ENCODE measurements at places on chromosomes 1 and 21.

DNA sequence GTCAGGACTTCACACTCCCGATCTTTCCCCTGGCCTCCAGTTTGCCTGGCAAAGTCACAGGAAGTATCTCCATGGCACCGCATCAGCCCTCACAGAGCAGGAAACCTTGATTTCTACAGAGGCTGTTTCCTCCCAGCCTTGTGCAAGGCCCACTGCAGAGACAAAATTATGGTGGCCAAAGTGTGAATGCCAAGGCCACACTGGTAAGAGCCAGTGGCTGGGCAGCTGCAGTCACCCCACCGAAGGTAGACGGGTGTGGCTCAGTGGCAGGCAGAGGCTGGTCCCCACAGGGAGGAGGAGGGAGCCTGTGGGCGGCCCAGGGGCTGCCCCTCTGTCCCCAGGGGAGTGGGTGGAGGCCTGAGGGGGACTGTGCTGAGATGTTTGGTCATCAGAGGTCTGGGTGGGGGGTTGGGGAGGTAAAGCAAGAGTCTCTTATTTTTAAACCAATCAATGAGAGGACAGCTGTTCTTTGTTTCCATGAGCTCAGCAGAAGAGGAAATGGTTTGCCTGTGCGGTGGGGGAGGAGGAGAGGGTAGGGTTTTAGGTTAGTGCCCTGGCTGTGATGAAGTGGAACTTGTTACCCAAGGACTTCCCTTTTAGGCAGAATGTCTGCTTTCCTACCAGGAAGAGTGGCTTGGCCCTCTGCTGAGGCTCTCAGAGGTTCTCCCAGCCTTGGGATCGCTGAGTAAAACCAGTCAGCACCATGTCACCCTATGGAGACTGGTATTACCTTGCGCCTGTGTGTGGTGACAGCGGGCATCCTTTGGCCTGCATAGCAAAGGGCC is 18.0 kb upstream of the BTG2 start:
- H3K27me3 ChIP-seq = no peaks in the 10 kb centered on the region
- H3K4me1 ChIP-seq = peaks cover 41% of the 10 kb centered on the region
- H3K27ac ChIP-seq = peak overlapping the region; percentile 56
- no peaks in the 10 kb centered on the region for H3K36me3 ChIP-seq
- peak; percentile 67 for DNase-seq

DNA sequence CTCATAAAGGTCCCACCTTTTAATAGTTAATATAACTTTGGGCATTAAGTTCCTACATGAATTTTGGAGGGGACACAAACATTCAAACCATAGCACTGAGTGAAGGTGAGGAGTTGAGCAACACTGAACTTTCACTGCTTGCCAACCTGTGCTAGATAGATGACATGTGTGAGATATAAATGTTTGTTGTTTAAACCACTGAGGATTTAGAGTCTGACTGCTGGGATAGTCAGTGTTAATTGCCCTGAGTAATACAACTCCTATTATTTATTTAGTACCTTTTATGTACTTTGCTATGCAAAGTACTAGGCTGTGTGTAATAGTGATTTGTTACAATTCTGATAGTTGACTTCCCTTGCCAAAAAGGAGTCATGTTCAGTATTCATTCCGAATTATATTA is 32.4 kb upstream of the SLC16A1 start:
- DNase-seq = no peak
- H3K27ac ChIP-seq = no peak overlapping the region
- no peak overlapping the region for H3K4me3 ChIP-seq
- H3K27me3 ChIP-seq = no peaks in the 10 kb centered on the region

DNA sequence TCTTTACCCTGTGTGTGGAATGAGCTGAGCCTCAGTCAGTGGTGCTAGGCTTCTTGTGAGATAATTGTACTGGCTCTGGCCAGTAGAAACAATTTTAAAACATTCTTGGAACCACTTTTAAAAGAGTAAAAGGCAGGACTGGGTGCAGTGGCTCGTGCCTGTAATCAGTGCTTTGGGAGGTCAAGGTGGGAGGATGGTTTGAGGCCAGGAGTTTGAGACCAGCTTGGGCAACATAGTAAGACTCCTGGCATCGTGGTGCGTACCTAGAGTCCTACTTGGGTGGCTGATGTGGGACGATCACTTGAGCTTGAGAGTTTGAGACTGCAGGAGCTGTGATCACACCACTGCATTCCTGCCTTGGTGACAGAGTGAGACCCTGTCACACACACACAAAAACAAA is 89.8 kb downstream of the UCK2 start:
- H3K4me1 ChIP-seq = peaks cover 5% of the 10 kb centered on the region
- no peak overlapping the region for H3K4me3 ChIP-seq
- no peak overlapping the region for H3K27ac ChIP-seq
- no peak for DNase-seq

GRCh38 chr1:198118134-198118533 is 38.7 kb upstream of the NEK7 start:
- peak; percentile 78 for DNase-seq
- peak overlapping the region; percentile 44 for H3K27ac ChIP-seq
- H3K4me1 ChIP-seq = peaks cover 6% of the 10 kb centered on the region
- peak overlapping the region; percentile 18 for H3K4me3 ChIP-seq
- no peaks in the 10 kb centered on the region for H3K27me3 ChIP-seq

- H3K27ac ChIP-seq = no peak overlapping the region
- DNase-seq = no peak
- no peaks in the 10 kb centered on the region for H3K36me3 ChIP-seq
- no peak overlapping the region for H3K4me3 ChIP-seq
- peaks cover 15% of the 10 kb centered on the region for H3K27me3 ChIP-seq
Observed at GRCh38 chr21:43850728-43851295, 14.2 kb upstream of the AGPAT3 start.

GRCh38 chr1:113984710-113985109 is 5.4 kb downstream of the OLFML3 start:
- peaks cover 5% of the 10 kb centered on the region for H3K4me1 ChIP-seq
- H3K36me3 ChIP-seq = no peaks in the 10 kb centered on the region
- DNase-seq = no peak

- no peak overlapping the region for H3K4me3 ChIP-seq
- H3K36me3 ChIP-seq = peaks cover 9% of the 10 kb centered on the region
- peaks cover 5% of the 10 kb centered on the region for H3K4me1 ChIP-seq
Observed at GRCh38 chr1:15417059-15417934, 7.6 kb downstream of the EFHD2 start.
